Airway epithelial cell (primary cell): ENCODE measurements at places on chromosomes 11 and 22. TPM values are rescaled to one million over a fixed set of nuclear protein-coding genes. Genes with fewer than 3 reads are reported as not detected.

Gene MRGPRX4
- total RNA-seq = not detected in 2 replicates

Gene GAL3ST3
- 0.28 TPM in 1 of 2 replicates, not detected in the other for total RNA-seq

Gene SLN
- total RNA-seq = not detected in 2 replicates

Gene IRAG1
- 0.09 and 0.49 TPM in 2 replicates for total RNA-seq

Gene WBP2NL
- under 0.01 TPM in 1 of 2 replicates, not detected in the other for total RNA-seq

Gene ZNF214
- 0.37 and 0.85 TPM in 2 replicates for total RNA-seq

Gene OR5P2
- total RNA-seq = not detected in 2 replicates

Gene PKP3
- total RNA-seq = 520 and 527 TPM in 2 replicates

Gene TMPRSS4
- total RNA-seq = 49.7 and 60.5 TPM in 2 replicates

Gene CASP4
- total RNA-seq = 77.1 and 88.7 TPM in 2 replicates

Gene TRIM51
- total RNA-seq = not detected in 2 replicates

Gene PTPMT1
- total RNA-seq = 126 and 182 TPM in 2 replicates

Gene DDI1
- not detected in 2 replicates for total RNA-seq

Gene RASSF10
- total RNA-seq = 6.5 and 8.9 TPM in 2 replicates
